ENCODE measurements at places on chromosomes 13 and 19. TPM values are rescaled to one million over a fixed set of nuclear protein-coding genes. Genes with fewer than 3 reads are reported as not detected.
A peak's percentile ranks its signal among the peaks of the same experiment; 100 is the strongest.

Gene ABHD17A
- total RNA-seq = 74.1 TPM

DNA sequence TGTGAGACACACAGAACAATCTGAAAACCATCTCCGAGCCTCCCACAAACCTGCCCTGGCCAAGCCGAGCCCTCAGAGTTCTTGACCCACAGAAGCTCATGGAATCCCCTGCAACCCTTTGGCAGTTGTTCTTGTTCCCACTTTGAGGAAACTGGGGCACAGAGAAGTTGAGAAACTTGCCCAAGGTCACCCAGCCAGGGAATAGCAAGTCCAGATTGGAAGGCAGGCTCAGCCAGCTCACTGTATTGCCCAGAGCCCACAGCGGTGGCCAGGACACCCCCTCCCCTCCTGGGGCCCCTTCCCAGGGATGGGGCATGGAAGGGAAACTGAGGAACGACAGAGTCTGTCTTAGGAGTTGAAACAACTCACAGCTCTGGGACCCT lies 1.8 kb downstream of the ZSWIM4 start:
- H3K36me3 ChIP-seq = peaks cover 5% of the 10 kb centered on the region
- H3K27me3 ChIP-seq = no peaks in the 10 kb centered on the region
- DNase-seq = no peak
- no peak overlapping the region for H3K27ac ChIP-seq
- H3K4me3 ChIP-seq = peak overlapping the region; percentile 89

DNA sequence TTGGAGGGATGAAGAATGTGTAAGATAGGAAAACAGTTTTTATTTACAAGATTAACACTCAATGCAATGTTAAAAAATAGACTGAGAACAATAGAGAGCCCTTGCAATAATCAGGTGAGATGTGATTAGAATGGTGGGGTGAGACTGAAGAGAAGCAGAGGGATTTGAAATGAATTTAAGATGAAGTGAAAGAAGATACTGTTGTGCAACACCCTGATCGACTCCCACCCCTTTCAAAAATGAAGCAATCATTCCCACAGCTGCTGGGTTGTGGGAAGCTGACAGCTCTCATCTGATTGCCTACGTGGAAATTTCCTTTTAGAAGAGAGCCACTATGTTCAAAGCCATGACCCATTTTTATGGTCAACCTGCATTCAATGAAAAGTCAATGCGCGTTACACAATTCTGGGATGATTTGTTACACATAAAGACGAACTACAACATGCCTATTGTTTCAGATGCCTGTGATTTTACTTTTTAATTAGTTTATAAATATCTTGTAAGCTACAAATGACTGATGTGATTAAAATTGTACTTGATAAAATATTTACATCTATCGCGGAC lies 1374.8 kb downstream of the PCDH9 start:
- DNase-seq = no peak
- H3K27me3 ChIP-seq = no peaks in the 10 kb centered on the region
- H3K4me3 ChIP-seq = no peak overlapping the region
- no peaks in the 10 kb centered on the region for H3K36me3 ChIP-seq
- H3K4me1 ChIP-seq = peaks cover 4% of the 10 kb centered on the region

DNA sequence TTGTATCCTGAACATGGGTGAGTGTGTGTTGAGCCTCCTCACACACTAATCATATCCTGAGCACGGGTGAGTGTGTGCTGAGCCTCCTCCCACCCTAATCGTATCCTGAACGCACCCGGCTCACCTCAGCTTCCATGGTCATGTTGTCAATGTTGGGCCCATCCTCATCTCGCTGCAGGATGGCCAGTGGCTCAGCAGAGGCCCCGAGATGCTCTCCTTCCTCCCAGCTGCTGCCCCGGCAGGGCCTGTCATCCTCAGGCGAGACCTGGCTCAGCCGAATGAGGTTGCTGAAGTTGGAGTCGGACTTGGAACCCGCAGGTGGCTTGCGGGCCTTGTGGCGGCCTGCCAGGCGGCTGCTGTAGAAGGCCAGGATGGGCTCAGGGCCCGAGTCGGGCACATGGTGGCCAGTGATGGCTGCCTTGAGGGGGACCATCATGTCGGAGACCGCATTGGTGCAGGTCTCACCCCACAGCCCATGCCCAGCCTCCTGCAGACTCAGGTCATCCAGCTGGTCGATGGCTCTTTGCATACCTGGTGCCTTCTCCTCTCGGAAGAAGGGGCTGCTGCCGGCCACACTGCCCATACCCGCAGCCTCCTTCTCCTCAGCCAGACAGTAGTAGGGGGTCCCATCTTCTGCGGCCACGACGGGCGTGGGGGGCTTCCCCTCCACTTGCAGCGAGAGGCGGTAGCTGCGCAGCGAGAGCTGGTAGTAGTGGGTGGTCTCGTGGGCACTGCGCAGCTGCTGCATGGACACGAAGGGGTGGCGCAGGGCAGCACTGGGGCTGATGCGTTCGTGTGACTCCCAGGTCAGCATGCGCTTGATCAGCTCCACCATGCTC lies 9.6 kb downstream of the HIPK4 start:
- no peak for DNase-seq
- H3K4me1 ChIP-seq = no peaks in the 10 kb centered on the region
- H3K36me3 ChIP-seq = peaks cover 2% of the 10 kb centered on the region
- no peak overlapping the region for H3K4me3 ChIP-seq

Gene CARM1
- total RNA-seq = 106 TPM

DNA sequence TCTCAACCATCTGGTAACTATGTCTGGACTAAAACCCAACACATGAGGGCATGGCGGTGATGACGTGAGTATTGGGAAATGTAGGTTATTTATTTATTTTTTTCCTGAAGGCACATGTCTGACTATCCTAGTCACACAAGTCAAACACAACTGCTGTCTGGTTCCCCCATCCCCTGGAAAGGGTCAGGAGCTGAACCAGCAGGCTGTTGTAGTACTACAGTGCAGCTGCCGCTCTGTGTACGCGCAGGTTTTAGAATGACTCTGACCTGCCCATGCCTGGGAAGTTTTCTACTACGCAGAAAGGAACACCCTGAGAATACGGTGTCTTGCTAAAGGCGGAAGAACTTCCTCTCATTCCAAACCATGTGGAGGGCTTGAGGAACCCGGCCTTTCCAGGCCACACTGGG lies 1.2 kb downstream of the SLC7A1 start:
- H3K36me3 ChIP-seq = no peaks in the 10 kb centered on the region
- H3K27me3 ChIP-seq = peaks cover 15% of the 10 kb centered on the region
- H3K27ac ChIP-seq = peak overlapping the region; percentile 63
- DNase-seq = peak; percentile 8

Gene ZNF880
- total RNA-seq = 10.0 TPM

- DNase-seq = no peak
- H3K27ac ChIP-seq = no peak overlapping the region
- H3K27me3 ChIP-seq = no peaks in the 10 kb centered on the region
Measured at GRCh38 chr13:35736876-35737275, 260.4 kb upstream of the MAB21L1 start.

Gene TRPC4
- total RNA-seq = 2.5 TPM

DNA sequence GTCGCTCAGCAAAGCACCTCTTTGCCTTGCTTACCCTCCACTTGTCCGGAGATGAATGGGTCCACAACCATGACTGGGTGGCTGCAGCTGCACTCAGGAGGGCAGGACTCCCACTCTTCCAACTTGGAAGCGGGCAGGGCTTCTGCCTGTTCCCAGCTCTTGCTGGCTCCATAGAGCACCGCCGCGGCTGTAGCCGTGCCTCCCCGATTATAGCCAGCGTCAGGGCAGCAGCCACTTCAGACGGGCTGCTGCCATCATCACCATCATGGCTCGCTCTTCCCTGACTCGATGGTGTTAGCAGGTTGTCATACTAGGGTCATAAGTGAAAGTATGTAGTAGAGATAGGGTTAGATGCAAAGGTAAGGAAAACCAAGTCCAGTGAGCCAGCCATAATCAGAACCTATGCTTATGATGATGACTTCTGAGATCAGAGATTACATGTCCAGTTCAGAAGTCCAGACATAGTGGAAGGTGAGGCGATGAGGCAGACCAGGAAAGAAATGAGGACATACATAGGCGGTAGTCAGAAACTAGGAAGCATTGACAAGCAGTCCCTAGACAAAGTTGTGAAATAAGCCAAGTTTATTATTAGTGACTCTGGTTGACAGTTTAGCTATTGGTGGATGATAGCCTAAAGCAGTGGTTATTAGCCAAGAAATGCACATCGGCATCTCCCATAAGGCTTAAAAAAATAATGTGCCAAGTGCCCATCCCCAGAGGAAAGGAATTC lies 4.4 kb upstream of the INTS6 start:
- no peak for DNase-seq
- peaks cover 2% of the 10 kb centered on the region for H3K27me3 ChIP-seq
- peak overlapping the region; percentile 0 for H3K4me3 ChIP-seq

GRCh38 chr19:1233115-1233667 lies 4.6 kb downstream of the CBARP start:
- no peaks in the 10 kb centered on the region for H3K27me3 ChIP-seq
- no peak overlapping the region for H3K27ac ChIP-seq
- H3K36me3 ChIP-seq = no peaks in the 10 kb centered on the region

DNA sequence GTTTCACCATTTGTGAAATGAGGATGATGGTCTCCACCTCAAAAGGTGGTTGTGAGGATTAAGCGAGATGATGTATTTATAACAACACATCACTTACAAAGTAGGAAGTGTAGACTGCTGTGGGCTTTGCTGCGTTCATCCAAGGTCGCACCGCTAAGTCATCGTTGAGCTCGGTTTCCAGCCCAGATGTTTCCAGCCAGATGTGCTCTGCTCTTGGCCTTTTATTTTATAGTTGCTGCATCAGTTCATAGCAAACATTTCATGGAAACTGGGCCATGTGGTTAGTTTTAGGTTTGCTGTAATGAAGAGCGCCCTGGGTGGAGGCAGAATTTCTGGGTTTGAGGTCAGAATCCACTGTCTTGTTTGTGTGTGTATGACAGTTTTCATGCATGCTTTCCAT lies 76.5 kb upstream of the RNF113B start:
- H3K36me3 ChIP-seq = peaks cover 2% of the 10 kb centered on the region
- H3K27ac ChIP-seq = peak overlapping the region; percentile 13
- no peak overlapping the region for H3K4me3 ChIP-seq
- no peak for DNase-seq

Gene A1BG
- total RNA-seq = 17.6 TPM

GRCh38 chr13:26949701-26950502 lies 189.3 kb upstream of the GPR12 start:
- no peak overlapping the region for H3K4me3 ChIP-seq
- no peaks in the 10 kb centered on the region for H3K27me3 ChIP-seq
- DNase-seq = no peak
- no peaks in the 10 kb centered on the region for H3K4me1 ChIP-seq

DNA sequence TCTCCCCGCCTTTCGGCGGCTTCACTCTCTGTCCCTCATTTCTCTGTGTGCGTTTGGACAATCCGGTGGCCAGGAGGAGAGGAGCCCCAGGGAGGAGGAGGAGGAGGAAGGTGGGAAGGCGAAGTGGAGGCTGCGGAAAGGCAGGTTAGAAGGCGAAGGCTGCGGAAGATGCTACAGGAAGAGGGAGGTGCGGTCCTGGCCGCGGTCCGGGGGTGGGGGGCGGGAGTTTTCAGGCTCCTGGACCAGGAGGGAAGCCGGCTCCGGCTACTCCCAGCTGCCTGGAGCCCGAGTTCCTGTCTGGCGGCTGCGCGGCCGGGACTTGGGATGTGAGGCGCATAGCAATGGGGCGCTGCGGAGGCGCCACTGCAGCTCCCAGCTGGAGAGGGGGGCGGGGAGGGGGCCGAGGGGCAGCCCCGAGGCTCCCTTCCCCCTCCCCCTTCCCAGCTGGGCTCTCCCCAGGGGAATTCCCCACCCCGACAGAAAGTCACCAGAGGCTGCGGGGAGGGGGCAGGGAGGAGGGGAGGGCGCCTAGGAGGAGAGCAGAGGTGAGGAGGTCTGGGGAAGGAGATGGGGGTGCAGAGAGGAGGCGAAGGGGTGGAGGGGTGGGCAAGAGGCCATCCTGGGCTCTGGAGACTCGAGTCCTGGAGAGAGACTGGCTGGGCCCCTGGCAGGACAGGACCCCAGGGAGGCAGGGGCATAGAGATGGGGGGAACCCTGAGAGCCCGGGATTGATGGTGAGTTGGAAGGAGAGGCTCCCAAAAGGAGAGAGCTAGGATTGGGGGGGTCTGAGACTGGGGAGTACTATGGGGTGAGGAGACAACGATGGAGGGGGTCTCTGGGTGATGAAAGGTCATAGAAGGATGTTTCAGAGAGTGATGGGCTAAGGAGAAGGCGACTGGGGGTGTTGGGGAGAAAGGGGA lies 2.0 kb downstream of the LRRC4B start:
- no peak for DNase-seq
- H3K4me3 ChIP-seq = peak overlapping the region; percentile 82
- peaks cover 38% of the 10 kb centered on the region for H3K4me1 ChIP-seq
- H3K27me3 ChIP-seq = peaks cover 14% of the 10 kb centered on the region
- no peaks in the 10 kb centered on the region for H3K36me3 ChIP-seq

GRCh38 chr19:16060294-16060693 lies 16.0 kb upstream of the TPM4 start:
- H3K27me3 ChIP-seq = peaks cover 14% of the 10 kb centered on the region
- no peak overlapping the region for H3K4me3 ChIP-seq
- no peaks in the 10 kb centered on the region for H3K36me3 ChIP-seq
- no peak overlapping the region for H3K27ac ChIP-seq
- DNase-seq = no peak

Gene RYR1
- 1.5 TPM for total RNA-seq

DNA sequence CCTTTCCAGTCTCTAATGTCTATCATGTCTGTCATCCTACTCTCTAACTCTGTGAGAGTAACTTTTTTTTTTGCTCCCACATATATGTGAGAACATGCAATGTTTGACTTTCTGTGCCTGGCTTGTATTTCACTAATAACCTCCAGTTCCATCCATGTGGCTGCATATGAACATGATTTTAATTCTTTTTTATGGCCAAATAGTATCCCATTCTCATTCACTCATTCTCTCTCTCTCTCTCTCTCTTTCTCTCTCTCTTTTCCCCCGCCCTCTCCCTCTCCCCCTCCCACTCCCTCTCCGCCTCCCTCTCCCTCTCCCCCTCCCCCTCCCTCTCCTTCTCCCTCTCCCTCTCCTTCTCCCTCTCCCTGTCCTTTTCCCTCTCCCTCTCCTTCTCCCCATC lies 52.0 kb downstream of the DNAJC3 start:
- H3K36me3 ChIP-seq = peaks cover 49% of the 10 kb centered on the region
- no peak overlapping the region for H3K27ac ChIP-seq
- no peak overlapping the region for H3K4me3 ChIP-seq
- no peak for DNase-seq
- H3K27me3 ChIP-seq = no peaks in the 10 kb centered on the region

Gene DMKN
- total RNA-seq = not detected

Gene TMPRSS9
- total RNA-seq = 0.12 TPM

Gene TMEM161A
- total RNA-seq = 44.8 TPM

- H3K36me3 ChIP-seq = no peaks in the 10 kb centered on the region
- DNase-seq = no peak
- H3K27me3 ChIP-seq = no peaks in the 10 kb centered on the region
- H3K27ac ChIP-seq = no peak overlapping the region
Measured at GRCh38 chr19:8017808-8018207, 12.4 kb upstream of the ELAVL1 start.

Gene TEX26
- total RNA-seq = not detected

- peaks cover 5% of the 10 kb centered on the region for H3K36me3 ChIP-seq
- DNase-seq = no peak
- no peak overlapping the region for H3K4me3 ChIP-seq
Measured at GRCh38 chr13:90197722-90198121, 1149.8 kb upstream of the MIR17HG start.
